ENCODE measurements at places on chromosomes 7 and 10.

DNA sequence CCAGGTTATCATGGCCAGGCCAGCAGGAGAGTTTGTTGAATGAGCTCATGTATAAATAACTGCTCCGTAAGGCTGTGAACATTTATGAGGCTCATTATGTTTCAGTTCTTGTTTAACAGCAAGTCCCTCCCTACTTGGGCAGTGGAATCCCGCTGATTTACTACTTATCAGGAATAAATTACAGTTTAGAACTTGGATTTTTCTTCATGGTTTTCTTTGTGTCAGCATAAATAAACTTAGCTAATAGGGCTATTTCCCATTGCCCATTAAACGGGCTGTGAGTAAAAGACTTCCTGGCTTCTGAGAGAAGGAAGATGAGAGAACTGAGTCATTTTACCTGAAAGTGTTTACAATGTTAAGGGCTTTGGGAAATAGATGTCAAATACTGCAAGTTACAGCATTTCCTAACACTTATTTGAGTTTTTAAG lies 701.6 kb upstream of the ANKRD30A start:
- no peak for DNase-seq

DNA sequence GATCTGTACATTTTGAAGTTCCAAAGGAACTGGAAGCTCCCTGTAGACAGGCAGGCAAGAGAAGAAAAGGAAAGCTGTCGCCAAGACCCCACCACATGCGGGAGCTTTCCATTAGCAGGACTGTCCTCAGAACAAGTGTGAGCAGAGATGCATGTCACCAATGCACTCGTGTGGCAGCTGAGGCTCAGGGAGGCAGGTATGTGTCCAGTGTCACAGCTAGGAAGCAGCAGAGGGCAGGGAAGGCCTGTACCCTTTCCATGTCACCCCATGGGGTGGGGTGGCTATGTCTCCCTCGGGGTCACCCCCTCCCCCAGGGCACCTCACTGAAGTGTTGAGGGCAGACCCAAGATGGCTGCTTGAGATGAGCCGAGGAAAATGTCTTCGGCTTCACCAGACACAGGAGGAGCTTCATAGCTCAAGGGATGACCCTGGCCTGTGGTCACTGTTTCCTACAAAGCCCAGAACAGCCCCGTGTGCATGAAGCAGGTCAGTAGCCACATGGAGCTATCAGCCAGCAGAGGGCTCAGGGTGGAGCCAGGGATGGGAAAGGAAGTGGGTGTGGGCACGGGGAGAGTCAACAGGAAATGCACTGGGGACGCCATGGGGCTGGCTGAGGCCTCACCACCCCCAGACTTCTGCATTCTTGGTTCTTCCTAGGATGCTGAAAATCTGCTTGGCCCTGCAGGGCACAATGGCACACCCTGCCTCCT lies 96.6 kb downstream of the FAM53B start:
- peak; percentile 79 for DNase-seq

DNA sequence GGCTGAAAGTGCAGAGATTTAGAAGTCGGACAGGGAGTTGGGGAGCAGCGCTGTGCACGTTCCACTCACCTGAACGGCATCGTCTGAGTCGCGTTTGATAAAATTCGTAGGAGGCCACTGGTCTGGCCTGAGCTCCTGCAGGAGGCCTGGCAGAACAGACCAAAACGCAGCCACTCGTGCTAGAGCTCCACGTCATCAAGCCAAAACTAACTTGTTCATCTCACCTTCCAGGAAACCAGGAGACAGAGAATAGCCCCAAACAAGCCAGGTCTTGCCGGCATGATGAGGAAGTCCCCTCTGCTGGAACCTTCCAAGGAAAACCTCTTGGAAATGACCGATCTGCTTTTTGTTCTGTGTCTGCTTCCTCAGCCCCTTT lies 43.4 kb upstream of the DNAJB6 start:
- no peak for DNase-seq

DNA sequence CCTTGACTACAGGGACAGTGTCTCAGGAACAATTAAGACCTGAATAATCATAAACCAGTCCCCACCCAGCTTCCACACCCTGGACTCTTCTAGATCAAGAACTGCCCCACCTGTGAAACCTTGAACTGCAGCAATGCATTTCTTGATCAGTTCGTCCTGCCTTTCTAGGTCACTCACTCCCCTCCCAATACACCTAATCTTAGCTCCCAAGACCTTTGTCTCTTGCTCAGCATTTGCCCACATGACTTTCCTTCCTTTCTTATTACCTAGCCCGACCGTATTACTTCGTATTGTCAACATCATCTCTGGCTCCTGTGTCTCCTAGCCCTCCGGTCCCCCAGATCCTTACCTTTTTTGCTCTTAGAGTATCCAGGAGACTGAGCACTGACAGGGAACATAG lies 5.5 kb upstream of the NAMPT start:
- DNase-seq, result no peak

DNA sequence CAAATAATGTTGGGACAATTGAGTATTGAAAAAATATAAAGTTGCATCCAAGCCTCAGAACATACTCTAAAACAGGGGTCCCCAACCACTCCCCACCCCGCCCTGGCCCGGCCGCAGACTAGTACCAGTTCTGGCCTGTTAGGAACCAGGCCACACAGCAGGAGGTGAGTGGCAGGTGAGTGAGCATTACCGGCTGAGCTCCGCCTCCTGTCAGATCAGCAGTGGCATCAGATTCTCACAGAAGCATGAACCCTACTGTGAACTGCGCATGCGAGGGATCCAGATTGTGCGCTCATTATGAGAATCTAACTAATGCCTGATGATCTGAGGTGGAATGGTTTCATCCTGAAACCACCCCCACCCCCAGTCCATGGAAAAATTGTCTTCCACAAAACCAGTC lies 19.4 kb downstream of the HIPK2 start:
- DNase-seq, result no peak

DNA sequence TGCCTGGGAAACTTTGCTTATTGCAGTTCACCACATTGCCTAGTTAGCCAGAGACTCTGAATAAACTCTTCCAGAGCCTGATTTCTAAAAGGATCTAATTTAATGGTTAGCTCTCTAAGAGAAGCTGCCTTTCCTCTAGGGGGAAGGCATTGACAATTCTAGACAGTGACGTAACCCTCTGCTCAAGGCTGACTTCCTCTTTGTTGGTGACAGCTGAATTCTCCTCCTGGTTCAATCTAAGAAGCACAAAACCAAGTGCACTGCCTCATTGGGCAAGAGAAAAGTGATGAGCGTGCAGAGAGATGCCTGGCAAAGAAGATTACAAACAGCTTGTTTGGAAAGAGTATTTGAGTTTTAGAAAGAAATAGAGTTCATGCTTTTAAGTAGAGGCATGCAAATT lies 102.7 kb downstream of the MACC1 start:
- DNase-seq, result no peak
